ENCODE measurements at places on chromosomes 2 and 18.

DNA sequence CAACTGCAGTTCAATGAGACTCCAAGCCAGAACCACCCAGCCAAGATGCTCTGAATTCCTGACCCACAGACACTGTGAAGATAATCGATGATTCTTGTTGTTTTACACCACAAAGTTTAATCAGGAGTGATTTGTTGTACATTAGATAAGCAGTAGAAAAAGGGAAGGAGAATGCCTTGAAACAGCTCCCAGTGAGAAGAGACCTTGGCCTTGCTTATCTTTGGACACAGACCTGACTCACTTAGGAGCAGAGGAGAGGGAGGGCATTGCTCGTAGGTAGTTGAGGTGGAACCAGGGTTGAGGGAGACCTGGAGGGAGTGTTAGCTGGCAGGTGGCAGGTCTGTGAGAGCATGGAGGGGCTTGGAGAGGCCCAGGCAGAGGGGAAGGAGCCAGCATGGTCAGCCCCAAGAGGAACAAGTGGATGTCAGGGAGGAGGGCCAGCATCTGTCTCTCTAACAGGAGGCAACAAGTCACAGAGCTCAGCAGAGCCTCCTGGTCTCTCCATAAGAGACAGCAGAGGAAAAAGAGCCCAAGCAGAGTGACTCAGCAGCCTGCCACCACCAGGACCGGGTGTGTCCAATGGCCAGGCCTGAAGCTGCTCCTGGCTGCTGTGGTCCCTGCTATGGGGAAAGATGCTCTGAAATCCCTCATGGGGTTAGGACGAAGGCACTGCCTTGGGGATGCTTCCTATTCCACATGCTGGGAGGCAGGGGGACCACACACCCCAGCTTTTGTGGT is 161.6 kb upstream of the CAPN13 start:
- DNase-seq: no peak

GRCh38 chr2:237623428-237624403 is 3.7 kb upstream of the LRRFIP1 start:
- DNase-seq: no peak

DNA sequence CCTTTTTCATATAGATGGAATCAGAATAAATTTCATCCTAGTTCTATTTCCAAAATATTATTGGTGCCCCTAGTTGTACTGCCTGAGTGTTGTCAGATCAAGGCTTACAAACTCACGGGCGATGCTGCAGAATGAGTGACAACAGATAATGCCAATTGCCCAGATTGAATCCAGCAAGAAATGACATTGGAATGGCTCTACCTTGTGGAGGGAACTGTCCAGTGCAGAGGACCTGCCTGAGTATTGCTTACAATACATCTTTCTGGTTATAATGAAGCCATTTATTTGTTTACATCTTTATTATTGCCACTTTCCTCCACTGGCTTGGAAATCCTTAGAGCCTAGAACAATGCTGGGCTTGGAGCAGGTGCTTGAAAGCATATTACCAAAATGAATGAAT is 7.8 kb upstream of the IL1R2 start:
- no peak for DNase-seq

DNA sequence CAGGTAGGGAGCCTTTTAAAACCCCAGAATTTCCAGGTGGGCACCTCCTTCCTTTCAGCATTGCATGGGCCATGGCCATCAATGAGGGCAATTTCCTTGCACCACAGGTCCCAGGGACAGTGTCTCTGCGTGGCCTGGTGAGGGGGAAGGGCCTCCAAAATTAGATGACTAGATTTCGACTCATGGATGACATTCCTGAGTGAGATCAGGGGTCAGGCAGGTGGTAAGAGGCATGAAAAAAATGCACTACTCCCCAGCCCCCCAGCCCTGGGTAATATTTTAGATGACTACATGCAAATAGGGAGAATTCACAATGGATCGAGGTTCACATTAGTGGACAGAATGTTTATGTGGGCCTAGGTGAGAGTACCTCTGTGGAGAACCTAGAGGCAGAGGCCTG is 19.0 kb upstream of the IGFBP5 start:
- DNase-seq: no peak

- DNase-seq: no peak
Measured at GRCh38 chr2:229620759-229621158, 93.6 kb downstream of the DNER start.

GRCh38 chr2:239882781-239883180 is 142.4 kb downstream of the NDUFA10 start:
- DNase-seq: no peak

Data from globus pallidus (tissue), 1 donor.